ENCODE measurements at places on chromosomes 4 and X. TPM values are rescaled to one million over a fixed set of nuclear protein-coding genes. Genes with fewer than 3 reads are reported as not detected.

DNA sequence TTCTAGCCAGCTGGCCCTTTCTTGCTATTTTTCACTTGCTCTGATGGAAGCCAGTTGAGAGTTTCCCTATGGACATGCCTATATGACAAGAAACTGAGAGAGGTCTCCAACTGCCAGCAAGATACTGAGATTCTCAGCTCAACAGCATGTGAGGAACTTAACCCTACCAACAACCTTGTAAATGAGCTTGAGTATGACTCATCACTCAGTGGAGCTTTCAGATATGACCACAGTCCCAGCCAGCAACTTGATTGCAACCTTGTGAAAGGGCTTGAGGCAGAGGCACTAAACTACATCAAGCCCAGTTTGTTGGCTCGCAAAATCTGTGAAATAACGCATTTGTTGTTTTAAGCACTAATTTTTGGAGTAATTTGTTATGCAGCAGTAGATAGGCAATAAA is 175.8 kb downstream of the COMMD8 start:
- no peak for DNase-seq
- H3K4me3 ChIP-seq: no peak overlapping the region
- H3K27ac ChIP-seq: no peak overlapping the region
- H3K4me1 ChIP-seq: no peaks in the 10 kb centered on the region

- H3K27ac ChIP-seq: no peak overlapping the region
- no peaks in the 10 kb centered on the region for H3K36me3 ChIP-seq
- no peaks in the 10 kb centered on the region for H3K27me3 ChIP-seq
- no peak overlapping the region for H3K4me3 ChIP-seq
- no peaks in the 10 kb centered on the region for H3K4me1 ChIP-seq
Observed at GRCh38 chr4:174873931-174874330, 44.2 kb upstream of the ADAM29 start.

Gene MAGEC3
- polyA plus RNA-seq: not detected

- H3K4me3 ChIP-seq: peak overlapping the region; percentile 45
- peak; percentile 55 for DNase-seq
- no peaks in the 10 kb centered on the region for H3K36me3 ChIP-seq
- peaks cover 15% of the 10 kb centered on the region for H3K4me1 ChIP-seq
Observed at GRCh38 chr4:116925900-116926457, 159.4 kb downstream of the TRAM1L1 start.

GRCh38 chr4:2881431-2881830 is 37.8 kb downstream of the ADD1 start:
- H3K27ac ChIP-seq: peak overlapping the region; percentile 11
- peaks cover 39% of the 10 kb centered on the region for H3K4me1 ChIP-seq
- no peaks in the 10 kb centered on the region for H3K27me3 ChIP-seq
- peaks cover 79% of the 10 kb centered on the region for H3K36me3 ChIP-seq
- DNase-seq: no peak
- no peak overlapping the region for H3K4me3 ChIP-seq

- H3K36me3 ChIP-seq: no peaks in the 10 kb centered on the region
- H3K4me3 ChIP-seq: no peak overlapping the region
- H3K4me1 ChIP-seq: no peaks in the 10 kb centered on the region
- no peak overlapping the region for H3K27ac ChIP-seq
- no peaks in the 10 kb centered on the region for H3K27me3 ChIP-seq
- no peak for DNase-seq
Observed at GRCh38 chr4:114549638-114550037, 49.0 kb upstream of the UGT8 start.

GRCh38 chr4:13678186-13678924 is 50.8 kb upstream of the BOD1L1 start:
- DNase-seq: no peak
- H3K4me3 ChIP-seq: no peak overlapping the region
- H3K27ac ChIP-seq: no peak overlapping the region
- H3K4me1 ChIP-seq: no peaks in the 10 kb centered on the region

- peaks cover 10% of the 10 kb centered on the region for H3K36me3 ChIP-seq
- no peaks in the 10 kb centered on the region for H3K27me3 ChIP-seq
Observed at GRCh38 chr4:16026160-16026761, 57.6 kb downstream of the PROM1 start.

Gene S100P
- polyA plus RNA-seq: 337 TPM

GRCh38 chrX:155841232-155841631 is 39.9 kb upstream of the VAMP7 start:
- no peaks in the 10 kb centered on the region for H3K4me1 ChIP-seq
- no peaks in the 10 kb centered on the region for H3K36me3 ChIP-seq
- no peak overlapping the region for H3K4me3 ChIP-seq
- no peaks in the 10 kb centered on the region for H3K27me3 ChIP-seq

Gene VEGFD
- 3.4 TPM for polyA plus RNA-seq

- H3K27me3 ChIP-seq: no peaks in the 10 kb centered on the region
- no peak overlapping the region for H3K27ac ChIP-seq
- no peaks in the 10 kb centered on the region for H3K4me1 ChIP-seq
- DNase-seq: peak; percentile 19
Observed at GRCh38 chrX:46777971-46778810, 19.3 kb upstream of the SLC9A7 start.

Gene ITIH6
- polyA plus RNA-seq: not detected

Gene RTL3
- polyA plus RNA-seq: not detected

DNA sequence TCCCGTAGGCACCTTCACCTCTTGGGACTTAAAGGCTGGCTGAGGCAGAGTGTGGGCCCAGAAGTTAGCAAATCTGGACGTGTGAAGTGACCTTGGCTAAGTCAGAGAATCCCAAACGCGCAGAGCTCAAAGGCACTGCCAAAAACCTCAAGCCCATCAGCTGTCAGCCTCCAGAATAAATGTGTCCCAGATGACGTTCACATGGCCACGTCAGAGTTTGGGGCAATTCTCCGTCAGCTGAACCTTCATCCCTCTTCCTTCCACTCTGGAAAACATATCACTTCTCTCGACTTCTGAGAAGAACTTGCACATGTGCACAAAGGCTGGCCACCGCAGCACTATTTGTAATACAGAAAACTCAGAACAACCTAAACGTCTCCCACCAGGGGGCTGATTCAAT is 35.7 kb upstream of the APLN start:
- DNase-seq: no peak
- H3K36me3 ChIP-seq: no peaks in the 10 kb centered on the region
- H3K27ac ChIP-seq: no peak overlapping the region
- no peaks in the 10 kb centered on the region for H3K4me1 ChIP-seq

Gene FAAH2
- polyA plus RNA-seq: 4.0 TPM

Gene VEGFC
- polyA plus RNA-seq: 0.56 TPM

- H3K36me3 ChIP-seq: peaks cover 56% of the 10 kb centered on the region
- no peaks in the 10 kb centered on the region for H3K27me3 ChIP-seq
- no peak overlapping the region for H3K4me3 ChIP-seq
- no peak for DNase-seq
Observed at GRCh38 chr4:2742081-2742822, 13.9 kb downstream of the TNIP2 start.

Gene RNF175
- polyA plus RNA-seq: not detected

DNA sequence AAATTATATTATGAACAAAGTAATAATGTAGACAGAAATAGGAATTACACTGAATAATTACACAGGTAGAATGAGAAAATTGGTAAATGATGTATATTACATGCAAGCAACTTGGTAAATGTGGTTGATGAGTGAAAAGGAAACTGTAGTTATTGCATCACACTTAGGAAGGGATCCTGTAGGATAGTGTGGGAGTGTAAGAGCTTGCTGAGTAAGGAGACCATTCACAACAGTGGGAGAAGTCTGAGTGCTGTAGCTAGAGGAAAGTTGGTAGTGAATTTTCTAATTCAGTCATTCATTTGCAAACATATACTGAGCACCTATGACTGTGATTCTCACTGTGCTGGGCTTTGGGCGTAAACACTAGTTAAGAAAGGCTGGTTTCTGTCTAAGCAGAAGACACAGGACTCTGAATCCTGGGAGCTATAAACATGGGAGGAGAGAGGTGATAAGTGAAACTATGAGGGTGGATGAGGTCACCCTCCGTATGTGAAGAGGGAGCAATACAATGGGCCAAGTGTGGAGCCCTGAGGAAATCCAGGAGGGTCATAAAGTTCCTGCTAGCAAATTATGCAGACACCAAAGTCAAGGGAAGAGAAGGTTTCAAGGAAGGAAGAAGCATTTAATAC is 14.2 kb upstream of the CPE start:
- no peaks in the 10 kb centered on the region for H3K36me3 ChIP-seq
- no peaks in the 10 kb centered on the region for H3K4me1 ChIP-seq
- no peak overlapping the region for H3K4me3 ChIP-seq

Gene ITGB1BP2
- polyA plus RNA-seq: 2.0 TPM

- H3K36me3 ChIP-seq: peaks cover 7% of the 10 kb centered on the region
- no peak overlapping the region for H3K4me3 ChIP-seq
- H3K27me3 ChIP-seq: no peaks in the 10 kb centered on the region
- H3K27ac ChIP-seq: no peak overlapping the region
- H3K4me1 ChIP-seq: no peaks in the 10 kb centered on the region
Observed at GRCh38 chr4:152843481-152844090, 63.8 kb downstream of the ARFIP1 start.

- H3K4me1 ChIP-seq: peaks cover 19% of the 10 kb centered on the region
- peak overlapping the region; percentile 60 for H3K4me3 ChIP-seq
- peak overlapping the region; percentile 67 for H3K27ac ChIP-seq
- no peaks in the 10 kb centered on the region for H3K36me3 ChIP-seq
Observed at GRCh38 chrX:119398587-119398973, 556 bp upstream of the SLC25A43 start.

- H3K4me3 ChIP-seq: no peak overlapping the region
- H3K27me3 ChIP-seq: peaks cover 2% of the 10 kb centered on the region
- no peaks in the 10 kb centered on the region for H3K36me3 ChIP-seq
- H3K4me1 ChIP-seq: no peaks in the 10 kb centered on the region
- no peak for DNase-seq
- H3K27ac ChIP-seq: no peak overlapping the region
Observed at GRCh38 chr4:118346495-118346894, 6.3 kb downstream of the PRSS12 start.

DNA sequence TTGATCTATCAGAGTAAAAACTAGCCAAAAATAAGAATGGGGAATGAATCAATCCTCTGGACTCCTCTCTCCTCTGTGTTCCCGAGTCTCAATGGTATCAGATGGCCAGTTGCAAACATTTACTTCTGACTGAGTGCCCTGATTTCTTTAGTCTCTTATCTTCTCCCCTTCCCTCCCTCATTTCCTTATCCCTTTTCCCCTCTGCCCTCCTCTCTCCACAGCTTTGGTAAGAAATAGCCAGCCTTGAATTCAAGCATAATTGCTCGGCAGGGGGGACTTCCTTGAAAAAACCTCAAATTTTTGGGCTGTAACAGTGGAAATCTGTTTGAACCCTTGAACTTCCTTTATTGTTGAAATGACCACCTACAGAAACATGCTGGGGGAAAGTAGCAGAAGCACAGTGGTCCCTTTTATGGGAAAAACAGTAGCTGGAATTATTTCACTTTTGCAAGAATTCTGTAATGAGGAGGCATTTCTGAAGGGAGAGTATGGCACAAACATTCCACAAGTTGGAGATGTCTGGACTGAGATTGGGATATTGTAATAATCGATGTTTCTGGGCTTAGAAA is 40.3 kb downstream of the NHS start:
- H3K27me3 ChIP-seq: no peaks in the 10 kb centered on the region
- no peak overlapping the region for H3K4me3 ChIP-seq

Gene RCHY1
- polyA plus RNA-seq: 9.7 TPM

GRCh38 chrX:134661295-134661694 is 3.0 kb upstream of the PLAC1 start:
- no peak overlapping the region for H3K27ac ChIP-seq
- H3K4me1 ChIP-seq: no peaks in the 10 kb centered on the region
- no peak for DNase-seq
- no peaks in the 10 kb centered on the region for H3K27me3 ChIP-seq
- H3K36me3 ChIP-seq: no peaks in the 10 kb centered on the region

Gene GYG2
- polyA plus RNA-seq: 5.1 TPM

DNA sequence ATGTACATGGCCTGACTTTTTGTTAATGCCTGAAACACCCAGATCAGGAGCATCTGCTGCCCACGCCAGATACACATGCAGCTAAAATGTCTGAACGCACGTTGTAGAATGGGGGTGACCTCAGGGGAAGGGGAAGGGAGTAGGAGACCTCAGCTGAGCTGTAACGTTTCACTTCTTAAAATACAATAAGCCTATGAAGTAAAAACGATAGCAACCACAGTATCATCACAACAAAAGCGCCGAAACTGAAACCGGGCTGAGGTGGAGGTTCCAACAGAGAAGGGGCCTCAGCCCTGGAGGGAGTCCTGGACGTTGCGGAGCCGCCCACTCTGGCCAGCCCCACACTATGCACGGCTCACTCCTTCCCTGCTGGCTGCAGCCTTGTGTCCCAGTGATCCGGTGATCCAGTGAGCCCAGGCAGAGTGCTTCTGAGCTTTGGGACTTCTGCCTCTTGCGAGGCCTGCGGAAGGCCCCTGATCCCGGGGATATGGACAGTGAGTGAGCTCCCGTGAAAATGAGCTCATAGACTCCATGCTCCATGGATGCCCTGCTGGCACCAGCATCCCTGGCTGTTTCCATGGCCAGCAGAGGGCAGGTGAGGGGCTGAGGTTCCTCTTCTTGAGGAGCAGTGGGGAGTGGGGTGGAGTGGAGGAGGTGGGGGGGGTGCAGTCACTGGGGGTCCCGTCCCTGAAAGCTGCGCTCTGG is 52.0 kb downstream of the HMX1 start:
- no peak overlapping the region for H3K4me3 ChIP-seq
- DNase-seq: peak; percentile 14
- no peaks in the 10 kb centered on the region for H3K4me1 ChIP-seq
- no peak overlapping the region for H3K27ac ChIP-seq

DNA sequence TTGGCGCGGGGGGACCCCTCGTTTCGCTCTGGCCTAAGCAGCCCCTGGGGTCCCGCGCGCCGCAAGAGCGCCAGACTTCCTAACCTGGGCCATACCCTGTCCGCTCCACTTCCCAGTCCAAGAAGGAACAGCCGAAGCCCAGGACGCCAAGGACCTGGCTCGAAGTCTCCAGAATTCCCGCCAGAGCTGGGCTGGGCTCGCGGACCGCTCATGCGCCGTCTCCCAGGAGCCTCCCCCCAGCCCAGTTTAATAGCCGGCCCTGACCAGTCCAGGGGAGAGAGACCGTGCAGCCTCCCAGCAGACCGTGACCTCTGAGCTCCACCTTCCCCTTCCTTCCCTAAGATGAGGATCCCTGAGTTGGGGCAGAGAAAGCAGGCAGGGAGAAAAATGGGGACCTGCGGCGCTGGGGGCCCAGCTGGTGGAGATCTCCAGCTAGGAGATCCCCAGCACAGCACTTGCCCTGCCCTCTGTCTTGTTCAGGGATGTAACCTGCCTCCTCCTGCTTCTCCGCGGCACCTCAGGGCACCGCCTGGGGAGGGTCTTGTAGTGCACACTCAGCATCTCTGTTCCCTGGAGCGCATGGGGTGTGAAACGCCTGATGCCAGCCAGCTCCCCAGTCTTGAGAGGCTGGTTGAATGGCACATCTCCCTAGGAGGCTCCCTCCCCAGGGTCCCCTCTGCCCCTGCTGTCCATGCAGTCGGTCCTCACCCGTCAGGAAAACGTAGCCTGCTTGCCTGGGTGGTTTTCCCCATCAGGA is 1.2 kb upstream of the LETM1 start:
- no peak for DNase-seq
- H3K27me3 ChIP-seq: no peaks in the 10 kb centered on the region
- peak overlapping the region; percentile 91 for H3K27ac ChIP-seq
- no peaks in the 10 kb centered on the region for H3K36me3 ChIP-seq
- H3K4me3 ChIP-seq: peak overlapping the region; percentile 96

All from stomach (tissue), 19 donors.